ENCODE measurements at places on chromosomes 2 and 18.

GRCh38 chr2:238315031-238315595, 5.2 kb upstream of the TRAF3IP1 start:
- no peak for DNase-seq

DNA sequence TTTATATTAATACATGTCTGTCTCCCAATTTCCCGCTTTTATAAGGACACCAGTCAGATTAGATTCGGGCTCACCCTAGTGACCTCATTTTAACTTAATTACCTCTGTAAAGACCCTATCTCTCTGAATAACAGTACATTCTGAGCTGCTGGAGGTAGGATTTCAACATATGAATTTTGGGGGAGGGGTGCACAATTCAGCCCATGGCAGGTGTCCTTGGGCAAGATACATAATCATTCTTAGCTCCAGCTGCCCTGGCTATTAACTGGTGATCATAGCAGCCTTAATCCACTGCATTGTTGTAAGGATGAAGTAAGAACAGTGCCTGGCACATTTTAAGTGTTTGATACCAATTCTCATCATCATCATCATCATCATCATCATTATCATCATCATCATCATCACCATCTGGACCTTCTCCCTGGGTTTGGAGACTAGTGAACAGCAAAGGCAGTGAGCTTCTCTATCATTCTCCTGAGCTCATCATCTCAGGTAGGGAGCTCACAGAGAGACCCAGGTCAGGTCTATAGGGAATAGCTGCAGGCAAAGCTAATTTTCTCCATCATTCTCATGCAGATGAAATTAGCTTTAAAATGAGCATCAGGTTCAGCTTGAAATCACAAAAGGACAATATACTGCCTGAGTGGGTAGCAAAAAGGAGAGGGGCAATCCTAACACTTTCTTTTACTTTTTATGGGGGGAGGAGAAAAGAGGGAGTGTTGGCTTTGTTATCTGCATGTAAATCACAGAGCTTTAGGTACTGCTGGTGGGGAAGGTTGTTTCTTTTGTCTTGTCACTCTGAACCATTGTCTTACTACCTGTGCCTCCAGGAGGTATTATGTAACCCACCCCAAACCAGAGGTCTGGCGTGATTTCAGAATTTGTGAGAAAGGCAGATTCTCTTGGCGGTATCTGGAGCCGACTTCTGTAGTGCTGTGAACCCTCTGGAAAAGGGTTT, 125.5 kb upstream of the SPRED2 start:
- DNase-seq, result no peak

GRCh38 chr2:1799174-1799573, 54.9 kb upstream of the PXDN start:
- no peak for DNase-seq

DNA sequence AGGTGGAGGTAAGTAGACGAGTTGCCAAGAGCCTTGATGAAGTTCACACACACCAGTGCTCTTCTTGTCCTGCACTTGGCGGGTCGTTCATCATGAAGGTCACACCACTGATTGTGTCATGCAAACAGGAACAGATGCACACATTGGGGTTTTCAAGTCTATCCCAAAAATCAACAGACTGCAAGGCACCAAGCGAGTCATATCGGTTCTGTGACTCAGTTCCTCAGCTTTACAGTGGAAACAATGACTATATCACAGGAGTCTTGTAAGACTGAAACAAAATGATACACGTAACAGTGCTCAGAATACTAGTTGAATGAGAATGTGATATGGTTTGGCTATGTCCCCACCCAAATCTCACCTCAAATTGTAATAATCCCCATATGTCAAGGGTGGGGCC, 526.9 kb upstream of the ID2 start:
- no peak for DNase-seq

DNA sequence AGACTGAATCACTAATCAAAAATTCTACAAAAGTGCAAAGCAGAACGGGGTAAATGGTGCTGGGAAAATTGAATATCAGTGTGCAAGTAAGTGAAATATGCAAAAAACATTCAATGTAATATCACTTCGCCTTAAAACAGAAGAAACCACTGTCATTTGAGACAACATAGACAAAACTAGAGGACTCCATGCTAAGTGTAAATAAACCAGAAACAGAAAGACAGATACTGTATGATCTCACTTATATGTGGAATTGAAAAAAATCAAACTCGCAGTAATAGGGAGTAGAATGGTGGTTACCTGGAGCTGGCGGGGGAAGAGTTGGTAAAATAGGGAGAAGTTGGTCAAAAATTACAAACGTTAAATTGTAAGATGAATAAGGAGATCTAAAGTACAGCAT, 1420.0 kb upstream of the CDH2 start:
- DNase-seq, result no peak
